Left cardiac atrium (tissue), 4 donors: ENCODE measurements at places on chromosomes 2 and 18. TPM values are rescaled to one million over a fixed set of nuclear protein-coding genes. Genes with fewer than 3 reads are reported as not detected.

The C2orf81 gene
- total RNA-seq, result 0.59 TPM

The CCDC178 gene
- 0.89 TPM for total RNA-seq

The GRHL1 gene
- total RNA-seq, result 5.7 TPM

The ABCG8 gene
- total RNA-seq, result not detected

The GKN1 gene
- not detected for total RNA-seq

The ZBTB7C gene
- total RNA-seq, result 5.6 TPM

The SLC8A1 gene
- total RNA-seq, result 590 TPM

The ORMDL1 gene
- total RNA-seq, result 40.2 TPM

The SH3YL1 gene
- 14.0 TPM for total RNA-seq

The KLHL29 gene
- 3.3 TPM for total RNA-seq

The SNED1 gene
- 31.9 TPM for total RNA-seq

The CFC1 gene
- total RNA-seq, result 0.76 TPM

The GNAL gene
- total RNA-seq, result 5.8 TPM

The TUBA3E gene
- total RNA-seq, result 6.7 TPM

The REG3A gene
- not detected for total RNA-seq

The PARD6G gene
- total RNA-seq, result 3.9 TPM

The CBLN2 gene
- total RNA-seq, result 0.26 TPM

The INO80D gene
- 10.8 TPM for total RNA-seq

The RGPD3 gene
- 0.10 TPM for total RNA-seq

The SPC25 gene
- total RNA-seq, result 0.37 TPM

The MPP4 gene
- total RNA-seq, result not detected

The SERPINB11 gene
- not detected for total RNA-seq

The EVA1A gene
- 0.44 TPM for total RNA-seq

The CYTIP gene
- 4.9 TPM for total RNA-seq

The NXPH2 gene
- not detected for total RNA-seq

The HRH4 gene
- total RNA-seq, result not detected

The ACKR3 gene
- total RNA-seq, result 27.4 TPM

The SERPINB10 gene
- total RNA-seq, result not detected

The GRB14 gene
- 14.8 TPM for total RNA-seq

The SLC9A4 gene
- total RNA-seq, result not detected

The FAM228A gene
- total RNA-seq, result 1.2 TPM

The TMEM198 gene
- total RNA-seq, result 4.1 TPM

The TRAPPC8 gene
- total RNA-seq, result 35.5 TPM

The CIB4 gene
- 0.44 TPM for total RNA-seq

The MROH2A gene
- total RNA-seq, result not detected

The RPS27A gene
- total RNA-seq, result 562 TPM

The ALPI gene
- total RNA-seq, result not detected

The TMEM37 gene
- total RNA-seq, result 6.1 TPM

The CELF4 gene
- total RNA-seq, result 0.79 TPM

The CTLA4 gene
- total RNA-seq, result not detected

The GPR75 gene
- 1.3 TPM for total RNA-seq

The LINC00305 gene
- total RNA-seq, result not detected

The IRS1 gene
- total RNA-seq, result 15.1 TPM

The FRZB gene
- total RNA-seq, result 2.4 TPM

The FMNL2 gene
- total RNA-seq, result 16.6 TPM

The OTOS gene
- not detected for total RNA-seq
